ENCODE measurements at places on chromosomes 4 and X.

DNA sequence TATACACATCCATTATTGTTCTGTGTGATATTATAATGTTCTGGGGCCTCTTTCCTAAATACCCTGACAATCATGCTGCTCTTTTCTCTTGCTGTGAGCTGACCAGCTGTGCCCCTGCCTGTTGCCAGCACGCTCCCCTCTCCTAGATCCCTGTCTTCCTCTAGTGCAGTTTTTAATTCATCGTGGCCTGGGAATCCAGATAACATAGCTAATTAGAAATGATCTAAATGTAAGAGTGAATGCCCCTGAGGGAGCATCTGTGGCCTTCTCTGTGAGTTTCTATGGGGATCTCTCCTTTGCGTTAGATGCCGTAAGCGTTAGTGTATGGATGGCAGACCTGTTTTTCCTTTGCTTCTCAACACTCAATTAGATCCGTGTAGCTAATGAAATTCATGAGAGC, 434.3 kb downstream of the SPRY1 start:
- DNase-seq, result no peak

DNA sequence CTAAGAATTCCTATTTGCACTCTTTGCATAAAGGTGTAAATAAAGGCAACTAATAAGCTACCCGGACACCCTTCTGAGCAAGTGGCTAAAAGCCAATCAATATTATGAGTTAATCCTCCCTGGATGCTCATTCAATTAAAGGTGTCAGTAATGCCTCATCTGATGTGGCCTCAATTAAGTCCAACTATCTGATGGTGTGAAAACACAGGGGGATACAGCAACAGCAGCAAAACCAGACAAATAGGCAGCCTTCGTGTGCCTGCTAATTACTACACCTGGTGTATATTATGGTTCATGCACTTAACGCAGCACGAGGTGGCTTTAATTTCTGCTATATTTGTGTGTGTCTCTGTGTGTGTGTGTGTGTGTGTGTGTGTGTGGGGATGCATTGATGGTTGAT, 244.4 kb downstream of the DCLK2 start:
- DNase-seq, result no peak

- no peak for DNase-seq
Observed at GRCh38 chrX:9906919-9907318, 60.2 kb upstream of the CLDN34 start.

DNA sequence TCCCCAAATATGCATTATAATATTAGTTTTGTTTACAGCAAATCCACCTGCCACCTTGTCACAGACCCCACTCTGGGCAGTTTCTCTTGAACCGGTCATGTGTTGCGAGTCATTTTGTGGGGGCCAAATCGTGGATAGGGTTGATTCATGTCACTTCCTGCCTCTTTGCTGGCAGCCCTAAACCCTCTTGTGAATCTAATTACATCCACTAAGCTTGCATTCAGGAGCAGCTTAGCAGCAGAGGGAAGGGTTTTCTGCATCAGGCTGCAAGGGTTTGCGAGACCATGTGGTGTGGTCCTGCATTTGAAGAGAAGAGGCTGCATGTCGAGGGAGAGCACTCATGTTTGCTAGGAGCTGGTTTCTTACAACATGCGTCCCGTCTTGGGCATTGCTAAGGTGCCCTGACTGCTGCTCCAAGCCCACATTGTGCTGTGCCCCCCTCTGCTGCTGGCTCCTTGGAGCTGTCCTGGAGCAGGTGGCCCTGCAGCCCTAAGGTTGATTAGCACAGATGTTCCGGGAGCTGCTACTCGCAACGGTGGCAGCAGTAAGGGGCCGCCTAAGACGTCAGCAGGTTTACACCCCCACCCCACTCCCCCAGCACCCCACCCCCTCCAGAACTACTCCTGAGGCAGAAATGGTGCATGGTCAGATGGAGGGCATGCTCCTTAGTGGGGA, 88.9 kb upstream of the CLDN34 start:
- no peak for DNase-seq

GRCh38 chr4:40511036-40511614, 118.5 kb downstream of the RBM47 start:
- DNase-seq, result no peak

DNA sequence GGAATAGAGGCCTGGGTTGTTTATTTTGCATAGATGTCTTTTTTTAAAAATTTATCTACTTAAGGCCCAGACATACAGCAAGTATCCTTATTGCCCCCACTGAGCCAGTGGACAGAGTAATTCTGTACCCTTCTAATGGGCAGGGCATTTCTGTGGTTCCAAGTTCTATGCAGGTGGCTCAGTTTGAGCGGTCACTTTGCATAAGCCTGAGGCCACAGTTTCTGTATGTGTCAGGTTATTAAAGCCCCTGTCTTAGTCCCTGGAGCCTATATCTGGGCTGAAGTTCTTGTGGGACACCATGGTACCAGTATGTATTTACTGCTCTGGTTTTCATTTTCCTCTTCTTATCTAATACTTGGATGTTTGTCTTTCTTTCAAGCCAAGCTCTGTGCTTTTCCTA, 168.8 kb downstream of the MID1IP1 start:
- DNase-seq, result no peak

DNA sequence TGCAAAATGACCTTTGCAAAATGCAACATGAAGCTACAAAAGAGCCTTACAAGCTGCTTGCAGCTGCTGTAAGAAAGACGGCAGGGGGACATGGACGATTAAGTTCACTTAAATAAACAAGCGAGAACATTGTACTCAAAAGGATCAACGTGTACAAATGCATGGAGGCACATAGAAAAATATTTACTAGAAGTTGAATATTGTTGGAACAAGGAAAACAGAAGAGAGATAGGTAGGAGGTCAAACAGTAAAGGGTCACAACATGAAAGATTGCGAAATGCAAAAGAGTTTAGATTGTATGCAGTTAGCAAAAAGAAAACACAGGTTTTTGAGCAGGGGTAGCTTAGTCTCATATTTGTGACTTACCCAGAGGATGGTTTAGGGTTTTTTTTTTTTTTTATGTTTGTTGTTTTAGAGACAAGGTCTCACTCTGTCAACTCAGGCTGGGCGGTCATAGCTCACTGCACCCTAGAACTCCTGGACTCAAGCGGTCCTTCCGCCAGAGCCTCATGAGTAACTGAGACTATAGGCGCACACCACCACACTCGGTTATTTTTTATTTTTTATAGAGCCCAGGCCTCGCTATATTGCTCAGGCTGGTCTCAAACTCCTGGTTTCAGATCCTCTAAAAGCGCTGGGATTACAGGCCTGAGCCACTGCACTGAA, 1.4 kb upstream of the PHF8 start:
- no peak for DNase-seq

GRCh38 chrX:13074297-13075262, 30.2 kb upstream of the FAM9C start:
- DNase-seq, result no peak

- no peak for DNase-seq
Observed at GRCh38 chr4:115763051-115763450, 649.6 kb upstream of the NDST4 start.

- DNase-seq, result no peak
Observed at GRCh38 chr4:164056426-164057142, 562.1 kb downstream of the TMA16 start.

GRCh38 chr4:81353861-81354260, 117.8 kb downstream of the RASGEF1B start:
- DNase-seq, result no peak

GRCh38 chrX:53280331-53281320, 758 bp downstream of the IQSEC2 start:
- no peak for DNase-seq

DNA sequence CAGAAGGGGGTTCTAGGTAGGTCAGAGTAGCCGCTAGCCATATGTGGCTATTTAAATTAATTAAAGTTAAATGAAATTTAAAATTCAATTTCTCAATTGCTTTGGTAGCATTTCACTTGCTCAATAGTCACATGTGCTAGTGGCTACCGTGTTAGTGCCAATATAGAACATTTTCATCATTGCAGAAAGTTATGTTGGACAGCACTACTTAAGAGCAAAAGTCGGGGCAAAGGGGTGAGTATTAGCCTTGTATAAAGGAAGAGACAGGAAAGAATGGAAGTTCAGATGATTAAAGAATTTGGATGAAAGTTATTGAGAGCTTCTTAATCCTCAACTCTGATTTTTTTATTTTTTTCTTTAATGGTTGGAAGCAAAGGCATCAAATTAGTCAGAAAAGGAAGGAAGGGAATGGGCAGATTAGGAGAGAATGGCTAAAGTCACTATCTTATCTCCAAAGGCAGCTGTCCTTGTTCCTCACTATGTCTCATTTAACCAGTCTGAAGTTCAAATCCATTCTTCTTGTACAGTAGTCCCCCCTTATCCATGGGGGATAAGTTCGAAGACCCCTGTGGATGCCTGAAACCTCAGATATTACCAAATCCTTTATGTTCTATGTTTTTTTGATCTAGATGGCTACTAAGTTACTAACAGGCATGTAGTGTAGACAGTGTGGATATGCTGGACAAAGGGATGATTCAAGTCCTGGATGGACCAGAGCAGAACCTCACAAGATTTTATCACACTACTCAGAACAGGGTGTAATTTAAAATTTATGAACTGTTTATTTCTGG, 22.9 kb downstream of the OCIAD1 start:
- no peak for DNase-seq

- no peak for DNase-seq
Observed at GRCh38 chrX:130174045-130174704, 2.4 kb downstream of the RAB33A start.

DNA sequence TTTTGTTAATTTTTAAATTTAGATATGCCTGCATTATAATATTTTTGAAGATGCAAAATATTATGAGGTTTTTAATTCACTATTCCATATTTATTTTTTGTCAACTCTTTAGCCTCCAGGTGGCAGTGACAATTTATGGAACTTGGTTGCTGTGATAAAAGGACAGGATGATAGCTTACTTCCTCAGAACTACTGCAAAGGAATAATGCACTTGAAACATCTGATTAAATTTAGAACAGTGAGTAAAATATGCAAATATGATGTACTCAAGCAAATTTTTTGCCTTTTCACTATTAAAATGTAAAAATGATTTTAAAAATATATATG, 45.1 kb downstream of the SPATA4 start:
- DNase-seq, result no peak

- DNase-seq, result no peak
Observed at GRCh38 chr4:107564326-107564725, 155.7 kb downstream of the PAPSS1 start.

GRCh38 chr4:177105536-177105935, 204.1 kb upstream of the NEIL3 start:
- no peak for DNase-seq

DNA sequence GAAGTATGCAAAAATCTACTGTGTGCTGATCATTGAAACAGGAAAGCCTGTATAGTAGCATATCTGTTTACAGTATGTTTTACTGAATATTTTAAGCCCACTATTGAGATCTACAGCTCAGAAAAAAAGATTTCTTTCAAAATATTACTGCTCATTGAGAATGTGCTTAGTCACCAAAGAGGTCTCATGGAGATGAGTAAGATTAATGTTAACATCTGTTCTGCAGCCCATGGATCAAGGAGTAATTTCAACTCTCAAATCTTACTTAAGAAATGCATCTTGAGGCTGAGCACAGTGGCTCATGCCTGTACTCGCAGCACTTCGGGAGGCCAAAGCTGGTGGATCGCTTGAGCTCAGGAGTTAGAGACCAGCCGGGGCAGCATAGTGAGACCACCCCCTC, 3.3 kb downstream of the RNF4 start:
- no peak for DNase-seq

DNA sequence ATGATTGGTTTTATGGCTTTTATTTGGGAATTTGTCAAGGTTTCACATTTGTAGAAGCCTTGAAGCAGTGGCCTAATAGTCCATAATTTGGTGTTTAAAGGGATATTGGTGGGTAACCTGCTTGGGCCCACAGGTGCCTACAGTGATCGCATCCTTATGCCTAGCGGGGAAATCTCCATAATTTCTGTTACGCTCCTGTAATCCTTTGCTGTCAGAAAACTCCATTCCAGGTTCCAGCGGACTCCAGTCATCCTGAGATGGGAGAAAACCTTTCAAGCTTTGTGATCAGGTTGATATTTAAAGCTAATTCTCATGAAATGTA, 257.0 kb upstream of the JADE1 start:
- DNase-seq, result no peak

DNA sequence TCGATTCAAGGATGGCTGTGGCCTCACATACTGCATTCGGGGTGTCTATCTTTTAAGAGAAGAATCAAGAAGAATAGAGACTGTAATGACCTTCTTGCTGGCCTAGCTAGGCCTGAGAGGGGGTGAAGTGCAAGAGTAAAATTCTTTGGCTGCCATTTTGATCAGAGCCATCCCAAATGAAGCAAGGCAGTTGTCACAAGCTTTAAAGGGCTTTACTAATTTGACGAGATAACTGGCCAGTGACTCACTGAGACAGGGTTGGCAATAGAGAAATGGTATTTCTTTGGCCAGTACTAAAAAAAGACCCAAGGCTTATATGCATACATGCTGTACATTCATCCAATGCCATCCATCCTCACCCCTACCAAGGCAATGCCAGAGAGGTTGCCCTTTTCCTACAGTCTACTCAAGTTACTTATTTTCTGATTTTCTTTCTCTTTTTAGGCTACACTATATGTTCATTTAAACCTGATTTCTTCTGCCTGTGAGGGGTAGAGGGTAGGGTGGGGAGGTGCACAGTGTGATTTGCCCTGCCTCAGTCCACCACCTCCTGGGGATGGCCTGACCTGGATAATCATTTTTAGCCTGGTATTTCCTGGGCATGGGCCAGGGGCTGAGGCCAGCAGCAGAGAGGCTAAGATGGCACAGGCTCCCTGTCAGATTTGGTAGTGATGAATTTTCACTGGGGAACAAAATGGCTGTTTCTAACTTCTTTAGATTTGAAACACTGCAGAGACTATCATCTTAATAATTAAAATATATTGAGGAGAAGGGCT, 32.2 kb downstream of the ATG4A start:
- no peak for DNase-seq

- no peak for DNase-seq
Observed at GRCh38 chr4:25346913-25347312, 30.1 kb upstream of the ANAPC4 start.

- no peak for DNase-seq
Observed at GRCh38 chr4:6380746-6381410, 91.5 kb downstream of the PPP2R2C start.

DNA sequence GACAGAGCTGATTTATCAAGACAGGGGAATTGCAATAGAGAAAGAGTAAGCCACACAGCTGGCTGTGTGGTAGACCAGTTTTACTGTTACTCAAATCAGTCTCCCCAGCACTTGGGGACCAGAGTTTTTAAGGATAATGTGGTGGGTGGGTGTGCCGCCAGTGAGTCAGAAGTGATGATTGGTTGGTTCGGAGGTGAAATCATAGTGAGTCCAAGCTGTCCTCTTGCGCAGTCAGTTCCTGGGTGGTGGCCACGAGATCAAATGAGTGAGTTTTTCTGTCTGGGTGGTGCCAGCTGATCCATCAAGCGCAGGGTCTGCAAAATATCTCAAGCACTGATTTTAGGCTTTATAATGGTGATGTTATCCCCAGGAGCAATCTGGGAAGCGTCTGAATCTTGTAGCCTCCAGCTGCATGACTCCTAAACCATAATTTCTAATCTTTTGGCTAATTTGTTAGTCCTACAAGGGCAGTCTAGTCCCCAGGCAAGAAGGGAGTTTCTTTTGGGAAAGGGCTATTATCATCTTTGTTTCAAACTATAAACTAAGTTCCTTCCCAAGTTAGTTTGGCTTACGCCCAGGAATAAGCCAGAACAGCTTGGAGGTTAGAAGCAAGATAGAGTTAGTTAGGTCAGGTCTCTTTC, 44.0 kb upstream of the PPP1R2C start:
- no peak for DNase-seq

Data from ascending aorta (tissue), 2 donors.